ENCODE measurements at places on chromosomes 3 and 15. TPM values are rescaled to one million over a fixed set of nuclear protein-coding genes. Genes with fewer than 3 reads are reported as not detected.

GRCh38 chr15:72227720-72228119, 3.3 kb downstream of the PKM start:
- peak overlapping the region; percentile 98 for H3K27ac ChIP-seq
- H3K27me3 ChIP-seq: no peaks in the 10 kb centered on the region
- peaks cover 78% of the 10 kb centered on the region for H3K4me1 ChIP-seq
- ATAC-seq: no peak
- H3K4me3 ChIP-seq: peak overlapping the region; percentile 90

- H3K27ac ChIP-seq: no peak overlapping the region
- H3K27me3 ChIP-seq: no peaks in the 10 kb centered on the region
- H3K4me1 ChIP-seq: no peaks in the 10 kb centered on the region
- no peak for ATAC-seq
- H3K4me3 ChIP-seq: no peak overlapping the region
These were observed 324.9 kb upstream of the COL8A1 start for GRCh38 chr3:99313485-99313884.

GRCh38 chr3:127750226-127751031, 71.9 kb downstream of the MGLL start:
- H3K36me3 ChIP-seq: no peaks in the 10 kb centered on the region
- H3K27ac ChIP-seq: peak overlapping the region; percentile 73
- peaks cover 31% of the 10 kb centered on the region for H3K4me1 ChIP-seq
- no peak for ATAC-seq

- peaks cover 57% of the 10 kb centered on the region for H3K36me3 ChIP-seq
- no peaks in the 10 kb centered on the region for H3K27me3 ChIP-seq
- no peak overlapping the region for H3K4me3 ChIP-seq
These were observed 24.6 kb downstream of the TRA2B start for GRCh38 chr3:185912929-185913901.

DNA sequence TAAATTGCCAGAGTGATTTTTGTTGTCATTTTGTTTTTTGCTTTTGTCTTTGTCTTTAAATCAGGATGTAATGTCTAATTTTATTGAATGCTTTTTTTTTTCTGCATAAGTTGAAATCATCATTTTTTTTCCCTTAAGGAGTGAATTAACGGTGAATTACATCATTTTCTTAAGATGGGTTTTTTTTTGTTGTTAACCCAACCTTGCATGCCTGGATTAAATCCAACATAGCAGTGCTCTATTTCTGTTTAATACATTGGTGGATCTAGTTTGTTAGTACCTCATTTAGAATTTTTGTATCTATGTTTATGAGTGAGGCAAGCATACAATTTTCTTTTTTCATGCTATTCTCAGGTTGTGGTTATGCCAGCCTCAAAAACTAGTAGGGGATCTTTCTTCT, 186.4 kb upstream of the TMC3 start:
- no peaks in the 10 kb centered on the region for H3K36me3 ChIP-seq
- no peak overlapping the region for H3K27ac ChIP-seq
- H3K4me1 ChIP-seq: no peaks in the 10 kb centered on the region
- H3K4me3 ChIP-seq: no peak overlapping the region
- H3K27me3 ChIP-seq: no peaks in the 10 kb centered on the region
- ATAC-seq: no peak

DNA sequence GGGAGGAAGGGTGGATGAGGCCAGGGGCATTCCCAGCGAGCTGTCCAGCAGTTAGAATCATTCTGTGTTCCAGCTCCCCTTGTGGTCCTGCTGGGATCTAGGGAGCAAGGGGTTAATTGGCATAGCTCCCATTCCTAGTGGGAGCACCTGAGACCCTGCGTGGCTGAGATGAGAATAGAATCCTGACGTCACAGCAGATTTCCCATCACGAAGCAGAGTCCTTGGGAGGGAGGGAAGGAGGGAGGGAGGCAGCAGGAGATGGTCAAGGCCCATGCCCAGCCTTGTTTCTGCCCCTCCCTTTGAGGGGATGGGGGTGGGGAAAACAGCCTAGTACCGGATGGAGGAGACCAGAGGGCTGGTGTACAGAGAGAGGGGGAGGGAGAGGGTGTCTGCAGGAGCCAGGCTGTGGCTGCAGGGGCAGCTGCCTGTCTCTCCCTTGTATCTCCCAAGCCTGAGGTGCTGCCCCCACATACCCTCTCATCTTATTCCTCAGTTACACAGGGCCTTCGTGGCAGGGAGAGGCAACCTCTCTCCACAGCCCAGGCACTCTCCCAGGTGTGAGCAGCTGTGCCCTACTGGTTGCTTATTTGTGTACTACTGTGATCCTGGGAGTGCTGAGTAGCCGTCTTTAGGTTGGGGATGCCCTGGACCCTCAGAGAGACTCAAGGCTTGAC, 5.4 kb downstream of the TYRO3 start:
- no peaks in the 10 kb centered on the region for H3K36me3 ChIP-seq
- no peak for ATAC-seq
- H3K27ac ChIP-seq: no peak overlapping the region
- no peaks in the 10 kb centered on the region for H3K27me3 ChIP-seq
- no peaks in the 10 kb centered on the region for H3K4me1 ChIP-seq

DNA sequence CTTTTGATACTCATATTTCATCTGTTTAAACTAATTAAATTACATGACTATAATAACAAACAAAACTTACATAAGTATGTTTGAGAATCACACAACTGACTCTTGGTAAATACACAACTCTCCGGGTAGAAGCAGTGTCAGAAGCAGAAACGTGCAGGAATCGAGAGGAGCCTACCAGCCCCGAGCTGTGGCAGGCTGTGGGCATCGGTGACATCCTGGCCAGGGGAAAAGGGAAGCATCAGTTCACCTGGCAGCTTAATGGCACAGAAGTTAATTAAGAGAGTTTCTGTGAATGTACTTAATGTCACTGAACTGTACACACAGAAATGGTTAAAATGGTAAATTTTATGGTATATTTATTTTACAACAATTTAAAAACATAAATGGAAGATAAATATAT, 90.2 kb downstream of the CRTC3 start:
- peaks cover 92% of the 10 kb centered on the region for H3K36me3 ChIP-seq
- no peak for ATAC-seq
- H3K27ac ChIP-seq: no peak overlapping the region
- peaks cover 4% of the 10 kb centered on the region for H3K4me1 ChIP-seq

DNA sequence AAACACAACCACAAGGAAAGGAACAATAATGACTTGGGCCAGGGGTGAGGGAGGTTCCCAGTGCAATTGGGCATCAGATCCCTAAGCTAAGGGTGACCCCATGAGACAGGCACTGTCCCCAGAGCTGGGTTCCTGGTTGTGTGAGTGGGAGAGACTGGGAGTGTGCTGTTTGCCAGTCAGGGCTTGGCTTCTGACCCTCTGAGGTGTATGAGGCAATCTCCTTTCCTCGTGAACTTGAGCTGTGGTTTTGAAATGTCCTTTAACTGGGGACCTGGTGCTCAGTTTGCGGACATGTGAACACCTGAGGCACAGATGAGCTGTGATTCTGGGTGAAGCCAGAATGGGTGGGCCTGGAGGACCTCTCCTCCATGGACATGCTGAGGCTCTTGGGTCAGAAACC, 58.5 kb upstream of the PLXNA1 start:
- no peak for ATAC-seq
- H3K27me3 ChIP-seq: no peaks in the 10 kb centered on the region
- H3K4me1 ChIP-seq: peaks cover 10% of the 10 kb centered on the region
- H3K27ac ChIP-seq: no peak overlapping the region
- no peak overlapping the region for H3K4me3 ChIP-seq

- no peaks in the 10 kb centered on the region for H3K36me3 ChIP-seq
- H3K27ac ChIP-seq: no peak overlapping the region
- no peaks in the 10 kb centered on the region for H3K27me3 ChIP-seq
- no peak overlapping the region for H3K4me3 ChIP-seq
These were observed 55.5 kb upstream of the MRPS22 start for GRCh38 chr3:139288266-139288821.

DPH6 gene
- 5.4 TPM for total RNA-seq

EFHB gene
- 2.4 TPM for total RNA-seq

MOBP gene
- 0.47 TPM for total RNA-seq

CD200R1 gene
- 1.4 TPM for total RNA-seq

FBXW12 gene
- total RNA-seq: not detected

STRIT1 gene
- not detected for total RNA-seq
